ENCODE measurements at places on chromosomes 11 and 22.

- no peak for DNase-seq
Measured at GRCh38 chr22:36343720-36344105, 44.1 kb downstream of the MYH9 start.

GRCh38 chr22:48081281-48081680, 1318.8 kb downstream of the TBC1D22A start:
- DNase-seq = no peak

GRCh38 chr11:44876906-44877305, 73.8 kb downstream of the TP53I11 start:
- DNase-seq = no peak

- no peak for DNase-seq
Measured at GRCh38 chr11:94635072-94635471, 67.9 kb downstream of the PIWIL4 start.

- DNase-seq = no peak
Measured at GRCh38 chr11:11426226-11426952, 73.3 kb upstream of the CSNK2A3 start.

All from activated T-helper 1 cell treated with Interleukin-2 at 50 U/mL for 16 hours (primary cell).